ENCODE measurements at places on chromosomes 12 and 14.

GRCh38 chr12:106867651-106868050 lies 88.1 kb upstream of the TMEM263 start:
- no peak for DNase-seq

GRCh38 chr12:131747276-131748177 lies 36.6 kb downstream of the SFSWAP start:
- DNase-seq: no peak

DNA sequence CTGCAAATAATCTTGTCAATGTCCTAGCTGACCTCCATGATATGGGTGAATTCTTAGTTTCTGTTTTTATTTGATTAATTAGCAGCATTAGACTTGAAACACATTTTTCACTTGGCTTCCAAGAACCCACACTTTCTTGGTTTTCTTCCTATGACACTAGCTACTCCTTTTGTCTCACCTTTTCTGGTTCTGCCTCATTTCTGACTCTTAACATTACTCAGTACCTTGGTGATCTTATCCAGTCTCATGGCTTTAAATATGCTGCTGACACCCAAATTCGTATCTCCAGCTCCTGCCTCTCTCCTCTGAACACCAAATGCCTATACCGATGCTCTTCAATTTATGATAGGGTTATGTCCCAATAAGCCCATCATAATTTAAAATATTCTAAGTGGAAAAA lies 32.0 kb upstream of the SSTR1 start:
- no peak for DNase-seq

GRCh38 chr14:50542941-50543418 lies 10.6 kb upstream of the MAP4K5 start:
- peak; percentile 32 for DNase-seq

GRCh38 chr12:117098024-117098360 lies 1.2 kb downstream of the TESC start:
- DNase-seq: no peak

- DNase-seq: no peak
Observed at GRCh38 chr12:75560167-75560566, 48.8 kb upstream of the KRR1 start.

GRCh38 chr12:17017402-17017801 lies 411.4 kb upstream of the LMO3 start:
- DNase-seq: no peak

DNA sequence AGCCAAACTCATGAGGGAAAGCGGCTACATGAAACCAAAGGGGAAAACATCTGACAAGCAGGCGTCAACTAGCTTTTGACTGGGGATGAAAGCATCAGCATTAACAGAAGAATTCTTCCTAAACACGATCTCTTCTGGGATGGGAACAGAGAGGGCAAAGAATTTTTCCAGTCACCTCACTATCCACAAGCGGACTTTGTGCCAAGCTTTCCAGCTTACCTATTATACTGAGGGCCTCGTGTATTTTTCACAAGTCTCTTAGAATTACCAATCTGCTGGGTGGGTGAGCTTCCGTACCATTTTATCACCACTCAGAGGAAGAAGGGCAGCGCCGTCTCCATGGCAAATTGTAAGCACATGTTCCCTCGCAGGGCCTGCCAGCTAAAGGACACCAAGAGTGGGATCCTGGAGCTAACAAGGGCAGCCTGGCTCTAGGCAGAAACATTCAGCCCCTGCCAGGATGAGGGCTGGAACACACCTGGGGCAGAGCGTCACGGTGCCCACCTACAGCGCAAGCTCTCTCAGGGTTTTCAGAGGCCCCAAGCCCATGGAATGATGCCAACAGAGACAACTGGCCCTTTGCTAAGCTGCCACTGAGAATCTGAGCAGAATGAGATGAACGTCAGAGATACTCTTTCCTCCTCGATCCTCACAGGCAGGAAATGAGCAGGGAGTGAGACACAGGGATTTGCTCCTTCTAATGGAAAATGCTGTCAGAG lies 74.6 kb downstream of the CHGA start:
- no peak for DNase-seq

DNA sequence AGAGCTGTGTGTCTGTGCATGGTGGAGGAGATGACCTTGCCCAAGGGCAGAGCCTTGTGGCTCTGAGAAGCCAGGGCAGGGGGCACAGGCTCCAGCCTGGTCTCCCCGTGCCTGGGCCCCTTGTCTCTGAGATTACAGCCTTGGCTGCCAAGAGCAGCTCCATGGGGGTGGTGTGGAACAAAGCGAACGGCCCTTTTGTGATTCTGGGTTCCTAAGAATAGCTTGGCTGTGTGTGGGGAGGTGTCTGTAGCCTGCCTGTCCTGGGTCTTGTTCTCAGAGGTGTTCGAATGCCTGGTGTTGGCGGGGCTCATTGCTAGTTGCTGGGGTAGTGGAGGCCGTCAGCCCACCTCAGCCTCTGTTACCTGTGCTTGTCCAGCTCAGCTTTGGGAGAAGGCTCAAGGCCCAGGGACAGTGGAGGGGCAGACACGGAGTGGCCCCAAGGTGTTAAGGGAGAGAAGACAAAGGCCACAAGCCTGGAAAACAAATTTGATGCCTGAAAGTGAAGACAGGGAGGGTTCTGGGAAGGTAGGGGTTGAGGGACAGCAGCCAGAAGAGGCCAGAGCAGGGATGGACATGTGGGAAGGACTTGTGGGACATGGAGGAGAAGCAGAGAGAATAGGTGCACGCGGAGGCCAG lies 7.4 kb upstream of the MYH7 start:
- DNase-seq: no peak

DNA sequence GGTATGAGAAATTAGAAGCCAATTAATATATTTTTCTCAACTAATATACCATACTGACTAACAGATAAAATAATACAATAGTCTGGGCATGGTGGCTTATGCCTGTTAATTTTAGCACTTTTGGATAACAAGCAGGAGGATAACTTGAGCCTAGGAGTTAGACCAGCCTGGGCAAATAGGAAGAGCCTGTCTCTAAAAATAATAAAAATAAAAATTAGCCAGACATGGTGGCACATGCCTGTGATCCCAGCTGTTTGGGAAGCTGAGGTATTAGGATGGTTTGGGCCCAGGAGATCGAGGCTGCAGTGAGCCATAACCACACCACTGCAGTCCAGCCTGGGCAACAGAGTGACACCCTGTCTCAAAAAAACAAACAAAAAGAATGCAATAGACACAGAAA lies 24.7 kb downstream of the KLHDC2 start:
- no peak for DNase-seq

GRCh38 chr12:131711551-131712205 lies 788 bp downstream of the SFSWAP start:
- no peak for DNase-seq

GRCh38 chr14:53596853-53597525 lies 359.6 kb downstream of the BMP4 start:
- no peak for DNase-seq

DNA sequence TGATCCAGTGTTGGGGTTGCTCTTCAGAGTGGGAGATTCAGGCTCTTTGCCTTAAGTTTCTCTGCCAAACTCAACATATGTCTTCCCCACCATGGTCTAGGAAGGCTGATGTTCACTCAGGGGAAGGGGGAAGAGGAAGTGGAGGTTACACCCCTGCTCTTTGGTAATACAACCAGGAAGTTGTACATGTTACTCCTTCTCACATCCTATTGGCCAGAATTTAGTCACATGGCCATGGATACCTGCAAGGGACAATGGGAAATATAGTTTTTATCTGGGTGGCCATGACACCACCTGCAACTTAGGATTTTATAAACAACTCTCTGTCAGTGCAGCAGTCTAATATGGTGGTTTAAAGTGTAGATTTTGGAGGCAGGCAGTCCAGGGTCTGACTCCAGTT lies 150.9 kb downstream of the TBX5 start:
- DNase-seq: no peak

- peak; percentile 47 for DNase-seq
Observed at GRCh38 chr12:47078733-47079467, 521 bp upstream of the PCED1B start.

DNA sequence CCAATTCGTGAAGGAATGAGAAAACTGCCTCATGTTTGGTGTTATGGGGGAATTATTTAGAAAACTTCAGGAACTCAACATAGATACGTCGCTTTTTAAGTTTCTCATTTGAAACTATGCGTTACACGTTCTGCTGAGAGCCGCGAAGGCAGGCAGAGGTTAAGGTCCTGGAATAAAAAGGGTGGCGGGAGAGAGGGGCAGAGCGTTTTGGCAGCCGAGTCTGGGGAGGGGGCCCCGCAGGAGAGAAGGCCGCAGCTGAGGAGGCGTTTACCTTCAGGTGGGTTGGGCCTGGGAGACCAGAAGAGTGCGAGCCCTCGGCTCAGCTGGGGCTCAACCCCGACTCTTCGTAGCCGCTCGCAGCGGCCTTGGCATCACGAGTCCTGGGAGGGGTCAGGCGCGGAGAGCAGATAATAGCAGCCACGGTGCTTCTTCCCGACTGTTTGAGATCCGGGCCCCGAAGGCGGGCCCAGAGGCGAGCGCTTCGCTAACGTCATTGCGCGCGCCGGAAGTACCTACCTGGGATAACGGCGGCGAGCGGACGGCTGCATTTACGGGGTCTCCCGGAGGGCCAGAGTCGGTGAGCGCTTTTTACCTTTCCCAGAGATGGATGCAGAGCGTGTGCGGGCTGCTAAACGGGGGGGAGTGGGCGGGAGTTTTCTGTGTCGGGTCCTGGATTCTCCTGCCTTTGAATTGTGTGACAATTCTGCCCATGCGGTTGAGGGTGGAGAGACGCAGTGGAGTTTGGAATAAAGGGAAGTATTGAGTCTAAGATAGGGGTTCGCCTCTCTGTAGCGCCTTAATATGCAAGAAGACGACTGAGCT lies at the start of the genes PPHLN1 and ZCRB1:
PPHLN1 (plus strand) TSS at position 515 of the 822 bp plus-strand sequence. CDS start 9,736 bp downstream, outside the sequence.
ZCRB1 (minus strand) TSS at position 442 of the 822 bp plus-strand sequence. CDS start 1,992 bp downstream, outside the sequence.
- peak; percentile 87 for DNase-seq

- DNase-seq: no peak
Observed at GRCh38 chr12:80441921-80442320, 2.1 kb upstream of the PTPRQ start.

- DNase-seq: no peak
Observed at GRCh38 chr12:61009192-61009591, 1251.0 kb upstream of the USP15 start.

DNA sequence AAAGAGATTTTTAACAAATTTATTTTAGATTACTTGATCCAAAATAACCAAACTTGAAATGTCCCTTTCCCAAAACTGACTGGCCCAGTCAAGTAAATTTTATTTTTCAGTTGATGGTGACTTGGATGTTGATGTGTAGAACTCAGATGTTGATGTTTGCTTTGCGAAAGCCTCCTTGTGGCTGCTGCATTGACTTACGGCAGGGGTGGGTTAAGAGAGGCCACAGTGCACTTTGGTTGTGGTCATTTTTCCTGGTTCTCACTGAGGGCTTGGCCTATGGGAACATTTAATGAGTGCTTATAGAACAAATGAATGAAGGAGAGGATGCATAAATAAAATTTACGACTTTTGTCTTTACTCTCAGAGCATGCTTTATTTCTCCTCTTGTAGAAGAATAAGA lies 52.6 kb downstream of the SLCO1B3 start:
- no peak for DNase-seq

DNA sequence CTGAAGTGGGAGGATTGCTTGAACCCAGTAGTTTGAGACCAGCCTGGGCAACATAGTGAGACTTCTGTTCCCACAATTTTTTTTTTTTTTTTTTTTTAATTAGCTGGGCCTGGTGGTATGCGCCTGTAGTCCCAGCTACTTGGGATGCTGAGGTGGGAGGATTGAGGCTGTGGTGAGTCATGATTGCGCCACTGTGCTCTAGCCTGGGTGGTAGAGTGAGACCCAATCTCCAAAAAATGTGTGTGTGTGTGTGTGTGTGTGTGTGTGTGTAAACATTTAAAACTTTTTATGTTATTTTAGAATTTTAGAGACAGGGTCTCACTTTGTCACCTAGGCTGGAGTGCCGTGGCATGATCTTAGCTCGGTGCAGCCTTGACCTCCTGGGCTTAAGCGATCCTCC lies 6.8 kb downstream of the PPP1R36 start:
- no peak for DNase-seq

GRCh38 chr12:13211859-13212664 lies 15.5 kb downstream of the EMP1 start:
- DNase-seq: peak; percentile 68

GRCh38 chr12:2841056-2841650 lies 6.3 kb upstream of the NRIP2 start:
- DNase-seq: no peak

DNA sequence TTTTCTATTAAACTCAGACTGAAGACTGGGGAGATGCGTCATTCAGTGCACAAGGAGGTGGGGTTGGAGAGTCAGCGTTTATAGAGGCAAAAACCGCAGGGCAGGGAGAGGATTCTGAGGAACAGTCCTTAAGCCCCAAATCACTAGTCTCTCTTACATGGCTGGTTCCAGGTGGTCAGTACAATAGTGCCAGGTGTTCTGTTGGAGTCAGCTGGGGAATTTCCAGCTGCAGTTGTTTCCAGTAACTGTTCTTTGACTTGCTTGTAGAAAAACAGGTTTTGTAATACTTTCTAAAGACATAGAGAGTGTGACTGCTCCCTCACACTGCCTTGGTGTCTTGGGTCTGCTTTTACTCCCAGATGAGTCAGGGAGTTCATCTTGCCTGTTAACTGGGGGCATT lies 192.2 kb downstream of the TMTC3 start:
- no peak for DNase-seq

GRCh38 chr12:66065150-66065549 lies 65.4 kb downstream of the LLPH start:
- no peak for DNase-seq

DNA sequence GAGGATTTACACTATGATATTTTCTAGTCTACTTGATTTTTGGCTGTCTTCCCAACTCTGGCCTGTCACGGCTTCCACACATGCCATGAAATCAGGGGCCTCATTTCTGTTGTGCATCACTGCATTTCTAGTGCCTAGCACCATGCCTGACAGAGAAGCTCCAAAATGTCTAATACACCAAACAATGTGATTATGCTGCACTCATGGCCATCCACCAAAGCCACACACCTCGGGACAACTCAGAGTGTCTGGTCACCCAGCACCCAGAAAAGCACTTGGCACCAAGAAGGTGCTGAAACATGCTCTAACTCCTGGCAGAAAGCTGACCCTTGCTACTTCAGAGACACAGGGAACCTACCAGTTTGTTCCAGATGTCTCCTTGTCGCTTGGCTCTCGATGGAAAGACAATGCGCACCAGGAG lies 11.3 kb downstream of the GCN1 start:
- no peak for DNase-seq

DNA sequence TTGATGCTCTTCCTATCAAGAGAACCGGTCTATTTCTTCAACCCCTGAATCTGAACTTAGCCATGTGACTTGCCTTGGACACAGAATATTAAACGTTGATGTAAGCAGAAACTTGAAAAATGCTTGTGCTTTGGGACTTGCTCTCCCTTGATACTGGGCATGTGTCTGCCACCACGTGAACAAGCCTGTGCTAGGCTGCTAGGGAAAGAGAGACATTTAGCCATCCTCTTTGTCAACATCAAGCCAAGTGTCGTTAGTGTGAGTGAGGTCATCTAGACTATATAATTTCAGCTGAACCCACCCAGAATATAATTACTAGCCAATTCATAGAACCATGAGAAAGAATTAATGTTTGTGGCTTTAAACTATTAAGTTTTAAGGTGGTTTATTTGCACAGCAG lies 98.2 kb upstream of the TRHDE start:
- no peak for DNase-seq

- no peak for DNase-seq
Observed at GRCh38 chr12:67980391-67980790, 8.9 kb upstream of the IFNG-AS1 start.

Measured in activated naive CD8-positive, alpha-beta T cell treated with anti-CD3 and anti-CD28 coated beads, Interleukin-2, amount 50 U/mL, for 24 hours (primary cell).